Midbrain (tissue), 1 donor: ENCODE measurements at places on chromosomes 13 and 19.
A peak's percentile ranks its signal among the peaks of the same experiment; 100 is the strongest.

DNA sequence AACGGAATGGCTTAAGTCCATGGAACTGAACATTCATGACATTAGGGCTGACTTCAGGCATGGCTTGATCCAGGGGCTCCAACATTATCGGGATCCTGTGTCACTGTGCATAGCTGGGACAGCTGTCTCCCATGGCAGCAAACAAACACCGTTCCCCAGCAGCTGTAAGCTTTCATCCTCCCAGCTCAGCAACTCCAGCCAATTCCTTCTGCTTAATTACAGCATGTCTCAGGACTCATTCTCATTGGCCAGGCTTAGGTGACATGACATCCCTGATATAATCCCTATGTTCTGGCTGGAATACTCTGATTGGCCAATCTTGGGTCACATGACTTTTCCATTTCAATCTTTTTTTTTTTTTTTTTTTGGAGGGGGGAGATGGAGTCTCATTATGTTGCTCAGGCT lies 10.9 kb upstream of the TLE5 start:
- no peak for DNase-seq

DNA sequence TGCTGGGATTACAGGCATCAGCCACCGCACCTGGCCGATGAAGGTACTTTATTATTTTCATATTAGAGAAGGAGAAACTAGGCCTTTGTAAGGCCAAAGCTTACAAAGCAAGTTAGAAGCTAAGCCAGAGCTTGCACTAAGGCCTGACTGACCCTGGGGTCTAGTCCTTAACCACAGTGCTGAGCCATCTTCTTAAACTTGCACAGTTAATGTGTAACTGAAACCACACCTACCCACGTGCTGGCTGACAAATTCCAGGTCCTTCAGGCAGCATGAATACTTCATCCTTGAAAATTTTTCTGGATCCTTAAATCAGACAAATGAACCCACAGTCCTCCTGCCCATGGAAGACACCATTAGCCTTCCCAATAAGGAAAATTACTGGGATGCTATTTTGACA lies 880.6 kb downstream of the UQCRFS1 start:
- DNase-seq = no peak

- DNase-seq = no peak
These were observed 369.6 kb downstream of the DCT start for GRCh38 chr13:94109715-94110374.

DNA sequence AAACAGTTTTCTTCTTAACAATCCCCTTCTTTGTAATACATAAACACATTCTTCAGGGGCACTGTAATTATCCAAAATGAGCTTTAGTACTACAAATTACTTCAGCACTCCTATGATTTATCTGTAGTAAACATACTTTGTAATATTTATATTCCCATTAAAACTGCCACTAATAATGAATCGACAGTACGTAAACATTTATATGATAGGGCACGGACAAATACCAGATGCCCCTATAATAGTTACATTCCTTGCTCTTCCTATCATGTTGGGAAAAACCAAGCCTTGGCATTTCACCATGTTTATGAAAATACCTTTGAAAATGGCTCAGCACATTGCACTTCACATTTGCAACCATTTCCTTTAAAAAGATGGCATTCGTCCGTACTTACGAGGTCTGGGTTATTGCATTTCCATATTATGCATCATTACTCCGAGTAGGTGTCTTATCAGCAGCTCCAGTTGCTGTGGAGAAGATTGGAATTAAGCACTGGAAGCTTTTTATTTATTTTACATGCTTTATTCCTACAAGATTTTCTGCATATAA lies 1043.4 kb downstream of the DIAPH3 start:
- no peak for DNase-seq

- no peak for DNase-seq
These were observed 123.5 kb downstream of the RXFP2 start for GRCh38 chr13:31862828-31863227.

GRCh38 chr13:98556968-98557631 lies 19.8 kb downstream of the STK24 start:
- no peak for DNase-seq

- DNase-seq = peak; percentile 32
These were observed 9.5 kb downstream of the ADAMTSL5 start for GRCh38 chr19:1503089-1503924.

GRCh38 chr19:29815231-29815630 lies 3.4 kb downstream of the CCNE1 start:
- no peak for DNase-seq

- no peak for DNase-seq
These were observed 346.6 kb downstream of the TBC1D4 start for GRCh38 chr13:75135325-75135825.

GRCh38 chr19:49553451-49554271 lies 25.9 kb downstream of the RCN3 start:
- DNase-seq = no peak

DNA sequence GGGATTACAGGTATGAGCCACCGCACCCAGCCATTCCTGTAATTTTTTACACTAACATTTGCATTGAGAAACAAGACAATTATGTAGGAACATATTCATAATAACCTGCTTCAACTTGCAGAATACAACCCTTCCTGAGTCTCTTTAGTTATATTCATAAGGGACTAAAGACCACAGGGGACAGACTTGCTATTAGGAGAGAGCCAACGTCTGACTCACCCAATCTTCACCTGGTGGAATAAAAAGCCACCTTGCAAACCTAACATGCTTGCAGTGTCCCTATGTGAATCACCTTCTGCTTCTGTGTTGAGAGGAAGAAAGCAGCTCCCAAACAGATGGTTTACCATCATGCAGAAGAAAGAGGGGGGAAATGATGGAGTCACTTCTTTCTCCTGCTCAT lies 456.1 kb downstream of the PCDH9 start:
- no peak for DNase-seq

DNA sequence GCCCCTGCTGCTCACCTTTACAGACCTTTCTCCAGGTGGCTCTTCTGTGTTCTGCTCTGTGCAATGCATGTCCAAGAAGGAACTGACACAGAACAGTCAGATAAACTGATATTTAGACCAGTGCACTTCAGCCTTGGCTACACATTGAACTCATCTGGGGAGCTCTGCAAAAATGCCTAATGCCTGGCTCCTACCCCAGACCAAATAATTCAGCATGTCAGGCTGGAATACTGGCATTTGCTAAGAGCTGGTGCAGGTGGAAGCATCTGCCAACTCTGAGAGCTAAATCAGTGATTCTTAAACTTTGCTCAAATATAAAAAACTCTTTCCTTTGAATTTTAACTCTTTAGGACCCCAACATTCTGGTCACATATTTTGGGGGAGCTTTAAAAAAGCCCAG lies 118.2 kb upstream of the TSC22D1 start:
- DNase-seq = no peak

DNA sequence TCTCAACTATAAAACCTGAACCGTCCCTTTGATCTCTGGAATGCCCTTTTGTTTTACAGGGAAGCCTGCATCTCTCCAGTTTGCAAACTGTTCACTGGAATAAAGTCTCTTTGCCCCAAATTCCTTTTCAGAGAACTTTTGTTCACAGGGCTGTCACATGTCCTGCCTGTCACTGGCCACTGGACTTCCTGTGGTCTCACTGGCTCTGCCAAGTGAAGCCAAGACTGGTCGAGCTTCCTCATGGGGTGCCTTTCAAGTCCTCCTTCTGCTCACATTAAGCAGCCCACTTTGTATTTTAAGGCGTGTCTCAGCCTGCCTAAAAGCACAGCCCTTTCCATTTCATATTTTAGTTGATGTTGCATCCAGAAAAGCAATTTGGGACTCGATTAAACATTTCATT lies 215.7 kb downstream of the KATNAL1 start:
- DNase-seq = peak; percentile 17

- DNase-seq = no peak
These were observed 31.9 kb downstream of the SLC25A42 start for GRCh38 chr19:19095691-19096090.

GRCh38 chr13:77196052-77196618 lies 130.8 kb downstream of the MYCBP2 start:
- no peak for DNase-seq

GRCh38 chr19:17183858-17184321 lies 31.3 kb upstream of the USE1 start:
- no peak for DNase-seq

DNA sequence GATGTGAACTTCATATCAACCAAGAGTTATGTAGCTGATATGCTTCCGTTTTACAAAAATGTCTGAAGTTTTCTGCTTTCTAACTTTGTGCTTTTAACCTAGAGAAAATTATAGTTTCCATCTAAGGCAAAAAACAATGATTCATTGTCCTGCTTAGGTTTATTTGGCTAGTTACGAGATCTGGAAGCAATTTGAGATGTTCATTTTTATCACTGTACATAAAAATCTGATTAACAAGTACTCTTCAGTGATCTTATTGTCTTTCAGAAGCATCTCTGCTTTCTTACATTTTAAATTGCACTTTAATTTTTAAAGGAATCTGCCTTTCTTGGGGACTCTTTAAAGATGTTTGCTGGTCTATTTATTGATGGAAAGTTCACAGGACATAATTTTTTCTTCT lies 188.1 kb downstream of the RFC3 start:
- DNase-seq = no peak

- DNase-seq = no peak
These were observed 14.4 kb downstream of the TJP3 start for GRCh38 chr19:3722443-3723109.

GRCh38 chr19:17553256-17553655 lies 2.2 kb upstream of the COLGALT1 start:
- DNase-seq = no peak

DNA sequence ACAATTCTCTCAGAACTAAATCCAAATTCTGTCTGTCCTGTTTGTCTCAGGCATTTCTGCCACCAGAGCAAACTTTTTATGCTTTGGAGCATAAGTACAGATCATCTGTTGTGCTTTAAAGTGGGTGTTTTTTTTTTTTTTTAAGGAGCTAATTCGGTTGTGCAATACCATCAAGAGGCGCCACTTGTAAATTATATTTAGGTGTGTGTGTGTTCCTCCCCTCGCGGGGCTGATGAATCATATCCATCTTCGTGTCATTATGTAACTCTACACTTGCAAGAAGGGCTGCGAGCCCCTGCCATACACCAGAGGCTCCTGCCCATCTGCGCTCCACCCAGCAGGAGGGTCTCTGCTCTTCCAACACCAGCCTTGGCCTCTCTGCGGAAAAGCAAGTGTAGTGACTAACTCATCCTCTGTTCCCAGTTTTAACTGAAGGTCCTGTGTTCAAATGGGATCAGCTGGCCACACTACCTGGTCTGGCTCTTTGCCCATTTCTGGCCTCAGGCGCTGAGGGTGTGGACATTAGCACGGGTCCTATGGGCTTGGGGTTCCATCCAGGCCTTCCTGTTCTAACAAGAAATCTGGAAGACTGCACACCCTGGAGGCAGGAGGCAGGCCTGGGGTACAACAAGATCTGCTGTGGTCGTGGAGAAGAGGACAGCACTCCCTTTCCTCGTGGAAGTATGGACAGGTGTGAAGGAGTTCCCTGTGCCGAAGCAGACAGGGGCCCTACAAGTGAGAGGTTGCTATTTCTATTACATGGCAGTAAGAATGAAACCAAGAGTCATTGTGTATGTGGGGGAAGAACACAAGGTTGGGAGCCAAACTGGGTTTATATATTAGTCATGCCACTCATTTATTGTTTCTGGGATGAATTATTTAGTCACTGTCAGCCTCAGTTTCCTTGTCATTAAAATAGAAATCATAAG lies 96.1 kb upstream of the MBNL2 start:
- no peak for DNase-seq

GRCh38 chr13:81686877-81687276 lies 1346.0 kb upstream of the SPRY2 start:
- peak; percentile 0 for DNase-seq

GRCh38 chr19:41837981-41838708 lies 6.3 kb downstream of the LYPD4 start:
- DNase-seq = no peak
